ENCODE measurements at places on chromosomes 1 and 21.

- DNase-seq = no peak
Observed at GRCh38 chr1:47722909-47723580, 274.1 kb downstream of the TRABD2B start.

GRCh38 chr1:234906654-234907053 lies 222.0 kb downstream of the TOMM20 start:
- DNase-seq = no peak

GRCh38 chr21:27475363-27475955 lies 508.6 kb upstream of the ADAMTS5 start:
- no peak for DNase-seq

DNA sequence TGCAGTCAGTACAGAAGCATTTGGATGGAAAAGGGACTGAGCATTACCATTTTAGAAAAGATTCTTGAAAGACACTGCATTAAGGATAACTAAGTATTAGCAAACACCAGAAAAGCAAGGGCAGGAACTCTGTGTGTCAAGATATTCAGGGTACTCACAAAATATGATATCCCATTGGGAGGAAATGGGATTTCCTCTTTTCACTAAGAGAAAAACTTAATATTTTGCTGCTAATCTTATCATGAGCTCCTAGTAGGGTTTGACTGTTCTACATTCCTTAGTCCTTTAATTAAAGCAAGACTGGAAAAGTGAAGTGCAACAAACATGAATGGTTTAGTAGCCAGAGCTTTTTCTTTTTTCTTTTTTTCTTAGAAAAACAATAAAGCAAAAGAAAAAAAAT lies 305.9 kb upstream of the ADGRL4 start:
- no peak for DNase-seq

- DNase-seq = no peak
Observed at GRCh38 chr1:61227857-61228550, 145.6 kb downstream of the NFIA start.

DNA sequence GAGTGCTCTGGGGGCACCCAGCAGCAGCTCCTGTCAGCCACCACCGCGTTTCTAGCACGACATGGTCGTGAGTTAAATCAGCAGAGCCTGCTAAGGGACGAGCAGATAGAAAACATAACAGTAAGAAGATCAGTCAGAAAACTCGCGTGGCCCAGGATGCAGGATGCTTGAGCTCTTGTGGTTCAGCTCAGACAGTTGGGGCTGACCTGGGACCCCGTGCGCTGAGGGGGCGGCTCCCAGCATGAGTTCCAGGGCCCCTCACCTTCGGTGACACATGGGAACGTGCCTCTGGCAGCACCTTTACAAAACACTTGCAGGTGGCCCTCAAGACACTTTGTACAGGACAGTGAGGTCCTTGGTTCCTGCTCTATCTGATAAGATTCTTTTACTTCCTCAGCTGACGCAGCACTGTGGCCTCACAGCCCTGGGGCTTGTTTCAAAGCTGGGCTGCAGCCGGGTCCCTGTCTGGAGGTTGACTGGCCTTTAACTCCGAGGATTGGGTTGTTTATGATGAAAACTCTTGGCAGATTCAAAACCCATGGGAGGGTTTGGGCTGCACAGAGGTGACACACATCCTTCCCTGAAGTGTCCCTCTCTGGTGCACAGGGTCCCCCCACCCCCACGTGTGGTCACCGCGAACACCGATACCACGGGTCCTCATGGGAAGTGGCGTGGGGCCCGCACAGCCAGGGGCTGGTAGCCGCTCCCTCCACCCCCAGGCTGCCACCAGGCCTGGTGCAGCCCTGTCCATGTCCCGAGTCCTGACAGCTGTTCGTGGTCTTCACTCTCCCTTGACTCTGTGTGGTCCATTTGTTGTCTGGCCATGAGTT lies 65.3 kb upstream of the COL6A1 start:
- DNase-seq = no peak

- no peak for DNase-seq
Observed at GRCh38 chr1:40107290-40107959, 10.4 kb upstream of the PPT1 start.

DNA sequence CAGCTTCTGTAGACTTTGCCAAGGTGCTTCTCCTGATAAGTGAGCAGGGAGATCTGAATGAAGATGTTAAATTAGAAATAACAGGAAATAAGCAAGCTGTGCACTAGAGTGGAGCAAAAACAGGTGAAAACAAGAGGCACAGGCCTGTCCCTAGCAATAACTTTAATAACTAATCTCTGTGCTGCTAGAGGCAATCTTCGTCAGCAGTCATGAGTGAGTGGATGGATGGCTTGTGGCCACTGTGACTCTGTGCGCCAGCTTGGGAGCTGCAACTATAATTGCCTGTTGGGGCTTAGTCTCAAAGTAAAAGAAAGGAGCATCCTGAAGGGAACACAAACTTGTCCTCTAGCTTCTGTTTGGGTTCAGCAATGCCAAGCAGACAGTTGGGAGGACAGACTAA lies 240.3 kb downstream of the HHIPL2 start:
- no peak for DNase-seq

- no peak for DNase-seq
Observed at GRCh38 chr1:114671011-114671938, 1.4 kb upstream of the DENND2C start.

Measured in kidney glomerular epithelial cell (primary cell).